Activated effector memory CD4-positive, alpha-beta T cell treated with Interleukin-2 at 50 U/mL for 16 hours (primary cell): ENCODE measurements at places on chromosomes 3 and 15.

DNA sequence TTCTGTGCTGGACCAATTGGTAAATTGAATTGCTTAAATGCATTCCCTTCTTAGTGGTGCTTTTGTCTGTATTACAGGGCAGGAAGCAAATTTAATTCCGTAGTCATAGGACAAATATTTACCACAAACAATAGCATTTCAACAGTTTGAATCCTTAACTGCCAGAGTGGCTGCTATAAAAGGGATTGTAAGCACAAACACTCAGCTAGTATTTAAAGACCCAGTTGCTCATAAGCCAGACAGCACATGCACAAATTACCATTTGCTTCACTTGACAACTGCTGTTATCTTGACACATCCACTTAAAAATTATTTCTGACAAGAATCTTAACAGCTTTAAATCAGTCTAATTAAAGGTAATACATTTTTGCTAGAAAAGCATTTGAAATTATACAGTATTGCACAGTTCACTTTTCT lies 490.2 kb upstream of the ADAMTS9 start:
- no peak for DNase-seq

DNA sequence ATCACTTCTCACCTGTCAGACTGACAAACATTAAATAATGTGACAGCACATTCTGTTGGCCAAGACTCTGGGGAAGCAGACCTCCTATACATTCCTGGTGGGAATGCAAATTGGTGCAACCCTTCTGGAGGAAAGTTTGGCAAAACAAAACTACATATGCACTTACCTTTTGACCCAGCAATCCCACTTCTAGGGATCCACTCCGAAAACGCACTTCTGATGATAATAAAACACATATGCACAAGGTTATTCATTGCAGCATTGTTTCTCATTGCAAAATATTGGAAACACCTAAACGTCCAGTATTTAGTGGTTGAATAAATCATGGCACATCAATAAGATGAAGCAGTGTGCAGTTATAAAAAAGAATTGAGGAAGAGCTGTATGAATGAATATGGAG lies 145.5 kb upstream of the ABHD17C start:
- DNase-seq, result no peak

DNA sequence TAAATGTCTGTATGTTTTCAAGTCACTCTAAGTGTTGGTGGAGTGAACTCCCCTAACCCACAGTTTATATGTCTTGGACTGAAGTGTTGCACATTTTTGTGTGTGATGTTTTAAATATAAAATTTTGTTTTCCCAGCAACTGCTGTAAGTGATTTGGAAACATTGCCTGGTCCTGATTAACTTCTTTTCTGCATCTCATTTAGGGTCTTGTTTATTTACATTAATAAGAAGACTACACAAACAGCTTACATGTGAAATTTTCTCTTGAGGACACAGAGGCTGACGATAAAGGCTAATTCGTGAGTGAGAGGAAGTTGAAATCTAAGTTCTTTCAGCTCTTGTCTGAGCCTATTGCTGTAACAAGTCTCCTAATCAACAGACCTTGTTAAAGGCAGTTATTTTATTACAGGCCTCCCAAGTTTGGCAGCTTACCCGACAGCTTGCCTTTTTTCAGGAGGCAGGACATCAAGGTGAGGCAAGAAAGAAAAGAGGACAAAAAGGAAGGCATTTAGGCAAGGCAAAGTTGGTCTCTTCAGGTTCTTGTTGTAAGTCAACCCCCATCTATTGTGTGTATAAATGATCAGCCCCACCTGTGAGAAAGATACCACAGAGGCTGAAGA lies 177.7 kb upstream of the NR2E3 start:
- DNase-seq, result no peak

- no peak for DNase-seq
Measured at GRCh38 chr3:188788621-188789081, 383.1 kb upstream of the TPRG1 start.

- no peak for DNase-seq
Measured at GRCh38 chr15:32669896-32670611, 28.5 kb downstream of the SCG5 start.

GRCh38 chr3:72334681-72335457 lies 513.4 kb downstream of the SHQ1 start:
- DNase-seq, result no peak

DNA sequence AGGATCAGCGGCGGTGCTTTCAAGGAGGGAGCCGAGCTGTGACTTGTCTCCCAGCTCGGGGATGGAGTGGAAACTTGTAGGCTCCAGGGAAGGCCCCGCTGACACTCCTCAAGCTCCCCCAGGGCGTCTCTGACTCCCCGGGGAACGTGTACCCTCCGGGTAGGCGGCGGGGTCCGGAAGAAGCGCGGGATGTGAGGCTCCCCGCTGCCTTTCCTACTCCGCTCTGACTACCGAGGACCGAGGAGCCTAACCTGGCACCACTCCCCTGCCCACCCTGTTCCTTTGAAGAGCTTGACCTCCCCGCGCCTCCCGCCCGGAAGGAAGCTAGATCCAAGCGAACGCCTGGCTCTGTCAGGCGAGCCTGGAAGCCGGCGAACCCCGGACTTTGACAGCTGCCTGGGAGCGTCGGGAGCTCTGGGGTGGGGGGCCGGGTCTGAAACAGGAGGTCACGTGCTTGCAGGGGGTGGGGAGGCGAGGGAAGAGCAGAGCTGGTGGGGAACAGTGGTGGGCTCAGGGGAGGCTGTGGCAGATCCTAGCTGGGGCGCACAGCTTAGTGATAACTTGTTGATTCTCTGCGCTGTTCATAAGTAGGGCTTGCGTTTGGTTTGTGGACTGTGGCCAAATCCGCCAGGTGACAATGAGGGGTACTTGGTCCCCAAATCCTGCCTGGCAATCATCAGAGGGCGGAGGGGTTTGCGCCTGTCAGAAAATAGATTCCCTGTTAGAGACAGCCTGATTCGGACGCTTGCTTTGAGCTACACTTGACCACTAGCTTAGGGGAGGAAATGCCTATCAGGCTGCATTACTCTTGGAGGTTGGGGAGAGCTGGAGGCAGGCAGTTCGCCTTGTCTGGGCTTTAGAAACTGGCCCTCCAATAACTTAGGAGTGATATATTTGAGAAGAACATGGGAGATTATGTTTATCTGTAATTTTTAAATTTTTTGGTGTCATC lies 1.2 kb downstream of the CLSTN2 start:
- no peak for DNase-seq

GRCh38 chr3:64398006-64398405 lies 172.7 kb upstream of the PRICKLE2 start:
- DNase-seq, result no peak

DNA sequence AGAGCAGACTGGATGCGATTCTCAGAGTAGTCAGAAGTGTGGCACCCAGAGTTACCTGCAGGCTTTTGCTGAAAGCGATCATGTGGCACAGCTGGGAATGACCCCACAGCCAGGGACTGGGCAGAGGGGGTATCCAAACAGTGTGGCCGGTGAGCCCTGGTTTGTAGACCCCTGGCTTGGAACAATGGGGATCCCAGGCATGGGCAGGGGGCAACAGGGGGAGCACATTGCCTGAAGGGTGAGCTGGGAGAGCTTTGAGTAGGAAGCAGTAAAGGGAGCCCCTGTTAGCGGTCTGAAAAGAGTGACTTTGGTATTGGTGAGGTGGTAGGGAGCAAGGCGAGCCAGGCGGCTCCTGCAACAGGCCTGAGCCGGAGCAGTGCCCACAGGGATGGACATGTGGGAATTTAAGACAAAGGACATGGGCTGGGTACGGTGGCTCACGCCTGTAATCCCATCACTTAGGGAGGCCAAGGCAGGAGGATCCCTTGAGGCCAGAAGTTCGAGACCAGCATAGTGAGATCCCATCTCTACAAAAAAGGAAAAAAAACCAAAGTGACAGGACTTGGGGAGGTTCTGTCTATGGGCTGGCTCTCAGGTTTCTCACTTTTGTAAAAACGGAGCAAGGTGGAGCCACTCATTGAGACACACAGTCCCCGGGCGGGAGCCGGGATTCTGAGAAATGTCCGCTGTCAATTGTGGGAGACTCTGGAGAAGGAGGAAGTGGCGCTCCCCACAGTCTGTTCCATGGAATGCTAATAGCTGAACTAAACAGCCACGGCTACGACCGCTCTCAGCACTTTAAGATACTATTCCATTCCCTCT lies 223.8 kb upstream of the LYSMD4 start:
- no peak for DNase-seq

DNA sequence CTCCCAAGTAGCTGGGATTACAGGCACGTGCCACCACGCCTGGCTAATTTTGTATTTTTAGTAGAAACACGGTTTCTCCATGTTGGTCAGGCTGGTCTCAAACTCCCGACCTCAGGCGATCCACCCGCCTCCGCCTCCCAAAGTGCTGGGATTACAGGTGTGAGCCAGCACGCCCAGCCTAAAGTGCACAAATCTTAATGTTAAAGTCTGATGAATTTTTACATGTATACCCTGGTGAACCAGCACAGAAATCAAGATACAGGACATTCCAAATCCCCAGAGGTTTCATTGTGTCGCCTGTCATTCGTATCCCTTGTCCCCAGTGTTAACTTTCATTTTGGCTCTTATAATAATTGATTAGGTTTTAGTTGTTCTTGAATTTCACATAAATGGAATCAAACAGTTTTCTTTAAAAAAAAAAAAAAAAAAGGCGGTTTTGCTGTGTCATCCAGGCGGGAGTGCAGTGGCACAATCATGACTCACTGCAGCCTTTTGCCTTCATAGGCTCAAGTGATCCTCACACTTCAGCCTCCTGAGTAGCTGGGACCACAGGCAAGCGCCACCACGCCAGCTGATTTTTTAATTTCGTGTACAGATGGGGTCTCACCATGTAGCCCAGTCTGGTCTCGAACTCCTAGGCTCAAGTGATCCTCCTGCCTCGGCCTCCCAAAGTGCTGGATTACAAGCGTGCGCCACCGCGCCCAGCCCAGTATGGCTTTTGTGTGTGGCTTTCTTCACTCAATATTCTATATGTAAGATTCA lies 1.5 kb upstream of the TM4SF19 start:
- DNase-seq, result no peak

- no peak for DNase-seq
Measured at GRCh38 chr15:36263666-36264065, 315.8 kb upstream of the CDIN1 start.

- no peak for DNase-seq
Measured at GRCh38 chr3:119291062-119291700, 3.0 kb upstream of the ARHGAP31 start.

GRCh38 chr3:81925385-81925784 lies 163.9 kb upstream of the GBE1 start:
- DNase-seq, result no peak

- DNase-seq, result no peak
Measured at GRCh38 chr15:87326269-87326668, 930.3 kb downstream of the NTRK3 start.

DNA sequence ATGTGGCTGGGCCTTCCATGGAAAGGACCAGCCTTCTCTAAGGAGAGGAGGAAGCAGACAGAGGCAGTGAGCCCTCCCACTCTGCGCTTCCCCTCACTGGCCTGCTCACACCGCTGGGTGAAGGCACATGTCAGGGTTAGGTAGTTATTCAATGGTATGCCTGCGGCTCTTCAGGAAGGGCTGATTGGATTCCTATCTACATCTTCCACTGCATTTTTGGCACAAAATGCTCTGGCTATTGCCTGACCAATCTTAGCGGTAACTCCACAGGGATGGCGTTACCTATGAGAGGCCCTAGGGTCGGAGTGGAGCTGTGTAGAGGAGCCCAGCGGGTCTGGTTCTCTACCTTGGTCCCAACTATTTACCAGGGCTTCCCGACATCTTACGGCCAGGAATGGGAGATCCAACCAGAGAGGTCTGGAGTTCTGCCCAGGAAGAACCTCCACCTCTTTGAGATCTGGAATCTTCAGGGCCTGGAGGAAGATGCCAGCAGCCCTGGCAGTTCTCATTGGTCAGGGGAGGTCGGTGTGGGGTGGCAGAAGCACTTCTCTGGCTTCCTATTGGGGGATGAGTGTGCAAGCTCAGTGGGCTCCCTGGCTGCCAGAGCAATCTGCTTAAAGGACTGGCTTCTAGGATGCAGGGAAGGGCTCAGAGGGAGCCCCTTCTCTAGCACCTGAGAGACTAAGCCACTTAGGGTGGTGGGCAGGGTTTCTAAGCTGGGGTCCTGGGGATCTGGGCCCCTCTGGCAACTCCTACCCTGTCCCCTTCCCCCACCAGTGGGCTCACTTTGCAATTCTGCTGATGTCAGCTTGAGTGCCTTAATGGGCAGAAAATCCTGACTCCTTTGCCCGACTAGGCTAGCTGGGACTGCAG lies 24.3 kb downstream of the SNX33 start:
- DNase-seq, result no peak

DNA sequence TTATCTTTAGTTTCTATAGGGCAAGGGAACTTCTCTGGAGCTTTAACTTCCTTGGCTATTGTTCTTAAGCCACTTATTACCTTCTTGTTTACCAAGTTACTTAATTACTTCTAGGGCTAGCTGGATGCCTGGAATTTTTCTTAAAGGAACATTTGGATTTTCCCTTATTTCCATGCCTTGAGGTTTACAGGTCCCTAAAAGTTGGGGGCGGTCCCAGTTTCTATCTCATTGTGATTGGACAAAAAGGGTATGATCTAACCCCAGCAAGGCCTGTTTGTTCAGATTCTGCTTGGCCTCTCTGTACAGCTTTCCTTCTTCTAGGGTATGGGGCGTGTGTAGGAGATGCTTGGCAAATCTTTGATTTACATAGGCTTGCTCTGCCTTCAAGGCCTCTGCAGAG lies 17.4 kb downstream of the PDHB start:
- DNase-seq, result no peak

DNA sequence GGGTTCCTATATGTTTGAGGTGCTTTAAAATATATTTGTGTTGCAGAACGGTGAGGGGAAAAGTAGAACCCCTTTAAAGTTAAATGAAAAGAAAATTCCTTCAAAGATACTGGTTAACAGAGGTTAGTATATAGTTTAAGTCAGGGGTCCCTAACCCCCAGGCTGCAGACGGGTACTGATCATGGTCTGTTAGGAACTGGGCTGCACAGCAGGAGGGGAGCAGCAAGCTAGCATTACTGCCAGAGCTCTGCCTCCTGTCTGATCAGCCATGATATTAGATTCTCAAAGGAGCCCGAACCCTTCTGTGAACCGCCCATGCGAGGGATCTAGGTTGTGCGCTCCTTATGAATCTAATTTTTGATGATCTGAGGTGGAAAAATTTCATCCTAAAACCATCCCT lies 37.5 kb upstream of the RFX7 start:
- DNase-seq, result no peak

DNA sequence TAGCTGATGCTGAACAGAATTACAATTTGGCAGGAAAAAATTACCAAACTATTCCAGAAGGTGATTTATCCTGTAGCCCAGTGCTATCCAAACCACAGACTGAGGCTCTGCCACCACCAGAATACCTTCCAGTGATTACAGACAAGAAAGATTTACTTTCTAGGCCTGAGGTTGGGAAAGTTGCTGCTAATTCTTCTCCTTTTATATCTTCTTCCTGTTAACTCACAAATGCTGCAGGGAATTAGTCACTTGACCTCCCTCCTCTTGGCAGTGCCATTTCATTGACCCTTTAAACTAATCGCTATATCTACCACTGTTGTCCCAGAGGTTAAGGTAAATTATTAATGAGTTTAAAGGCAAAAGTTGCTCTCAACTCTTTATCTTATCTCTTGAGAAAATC lies 118.4 kb downstream of the CTNNB1 start:
- DNase-seq, result no peak

DNA sequence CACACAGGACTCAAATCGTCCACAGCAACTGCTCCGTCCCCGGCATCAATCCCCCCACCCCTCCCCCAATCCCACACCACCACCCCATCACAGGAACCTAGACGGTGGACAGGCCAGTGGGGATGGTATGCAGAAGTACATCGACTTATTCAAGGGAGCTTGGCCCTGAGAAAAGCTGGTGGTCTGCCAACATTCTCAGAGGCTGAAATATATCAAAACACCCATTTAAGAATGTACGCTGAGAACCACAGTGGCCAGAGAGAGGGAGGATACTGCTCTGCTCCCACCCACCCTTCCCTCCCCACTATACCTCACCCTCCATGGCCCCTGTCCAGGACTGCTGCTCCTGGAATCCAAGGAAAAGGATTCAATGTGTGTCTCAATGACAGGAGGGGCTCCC lies 12.4 kb upstream of the USP3 start:
- DNase-seq, result no peak
